Suprapubic skin (tissue), 4 donors: ENCODE measurements at places on chromosomes 4 and X.
A peak's percentile ranks its signal among the peaks of the same experiment; 100 is the strongest.

DNA sequence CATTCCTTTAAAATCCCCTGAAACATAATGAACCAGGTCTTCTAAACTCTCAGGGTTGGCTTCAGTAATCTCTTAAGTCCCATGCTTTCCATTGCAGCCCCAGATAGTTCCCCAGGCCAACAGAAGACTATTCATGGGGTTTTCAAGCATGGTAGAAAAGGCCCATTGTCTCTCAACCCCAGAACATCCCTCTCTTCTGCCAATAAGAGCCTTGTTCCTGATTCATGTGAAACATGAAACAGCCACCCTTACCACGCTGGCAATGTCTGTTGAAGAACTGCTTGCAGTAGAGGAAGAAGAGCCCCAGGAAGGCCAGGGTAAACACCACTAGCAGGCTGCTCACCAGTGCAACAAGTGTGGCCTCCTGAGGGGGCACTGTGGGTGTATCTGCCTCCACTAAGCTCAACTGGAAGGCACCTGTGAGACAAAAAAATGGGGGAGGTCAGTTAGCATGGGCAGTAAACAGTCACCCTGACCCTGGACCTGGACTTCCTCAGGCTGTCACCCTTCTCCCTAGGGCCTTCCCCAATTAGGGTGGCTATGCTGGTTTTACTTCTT, 36.4 kb downstream of the EDA2R start:
- DNase-seq = no peak

DNA sequence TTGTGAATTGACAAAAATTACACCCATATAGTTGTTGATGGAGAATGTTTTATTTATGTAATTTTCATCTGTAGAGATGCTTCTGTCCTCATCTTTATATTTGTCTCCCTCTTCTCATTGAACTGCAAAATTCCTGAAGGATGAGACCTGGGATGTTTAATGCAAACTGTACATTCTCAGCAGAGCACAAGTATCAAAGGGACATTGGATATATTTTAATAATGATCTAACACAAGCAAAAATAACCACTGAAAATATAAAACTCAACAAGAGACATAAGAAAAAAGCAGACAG, 28.6 kb downstream of the UGDH start:
- DNase-seq = no peak

- no peak for DNase-seq
These were observed 235.9 kb downstream of the SHOX start for GRCh38 chrX:866441-866990.

DNA sequence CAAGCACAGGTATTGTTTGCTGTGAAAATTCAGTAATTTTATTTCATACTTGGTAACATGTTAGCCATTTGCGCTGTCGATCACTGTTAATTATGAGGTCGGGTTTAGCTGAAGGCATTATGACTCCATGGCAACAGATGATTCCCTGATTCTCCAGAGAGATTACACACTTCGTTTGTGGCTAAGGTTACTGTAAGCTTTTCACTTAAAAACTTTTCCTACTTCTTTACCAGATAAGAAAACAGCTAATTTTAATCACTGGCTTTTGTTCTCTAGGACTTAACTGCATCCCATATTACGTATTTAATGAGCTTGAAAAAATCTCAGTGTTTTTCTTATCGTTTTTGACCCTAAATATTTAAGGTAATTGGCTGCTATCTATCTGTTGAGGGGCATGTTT, 2.1 kb downstream of the GSTCD start:
- no peak for DNase-seq

DNA sequence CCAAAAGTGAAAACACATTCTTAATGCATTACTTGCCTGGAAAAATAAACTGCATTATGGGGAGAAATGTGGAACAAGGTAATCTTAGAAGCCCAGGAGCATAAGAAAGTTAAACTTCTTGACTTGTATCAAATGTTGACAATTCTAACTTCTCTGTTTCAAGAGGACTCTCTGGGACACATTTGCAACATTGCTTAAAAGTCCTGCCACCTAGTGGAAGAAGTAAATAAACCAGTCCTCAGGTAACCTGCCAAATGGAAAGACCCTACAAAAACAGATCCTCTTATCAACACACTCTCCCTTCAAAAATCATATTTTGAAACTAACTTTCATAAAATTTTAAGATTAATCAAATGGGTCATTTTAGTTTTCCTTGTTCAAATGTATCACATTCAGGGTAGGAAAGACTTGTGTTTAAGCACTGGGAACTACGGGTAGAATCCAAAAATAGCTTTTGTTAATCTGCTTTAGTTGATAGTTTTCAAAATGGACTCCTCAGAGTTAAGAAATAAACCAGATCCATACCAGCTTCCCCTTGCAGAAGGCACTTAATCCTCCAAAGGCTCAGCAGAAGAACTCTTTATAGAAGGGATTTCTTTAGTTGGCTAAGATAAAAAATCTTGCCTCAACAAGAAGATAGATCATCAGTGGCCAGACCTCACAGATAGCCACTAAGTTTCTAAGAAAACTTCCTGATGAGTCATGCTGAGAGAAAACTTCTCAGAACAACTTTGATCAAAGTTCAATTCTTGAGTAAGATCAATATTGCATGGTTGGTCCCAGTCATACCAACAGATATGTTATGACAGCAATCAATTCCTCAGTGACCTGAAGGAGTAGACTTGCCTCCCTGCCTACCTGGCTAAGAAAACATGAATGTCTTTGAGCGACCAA, 141.7 kb downstream of the HHIP start:
- no peak for DNase-seq

DNA sequence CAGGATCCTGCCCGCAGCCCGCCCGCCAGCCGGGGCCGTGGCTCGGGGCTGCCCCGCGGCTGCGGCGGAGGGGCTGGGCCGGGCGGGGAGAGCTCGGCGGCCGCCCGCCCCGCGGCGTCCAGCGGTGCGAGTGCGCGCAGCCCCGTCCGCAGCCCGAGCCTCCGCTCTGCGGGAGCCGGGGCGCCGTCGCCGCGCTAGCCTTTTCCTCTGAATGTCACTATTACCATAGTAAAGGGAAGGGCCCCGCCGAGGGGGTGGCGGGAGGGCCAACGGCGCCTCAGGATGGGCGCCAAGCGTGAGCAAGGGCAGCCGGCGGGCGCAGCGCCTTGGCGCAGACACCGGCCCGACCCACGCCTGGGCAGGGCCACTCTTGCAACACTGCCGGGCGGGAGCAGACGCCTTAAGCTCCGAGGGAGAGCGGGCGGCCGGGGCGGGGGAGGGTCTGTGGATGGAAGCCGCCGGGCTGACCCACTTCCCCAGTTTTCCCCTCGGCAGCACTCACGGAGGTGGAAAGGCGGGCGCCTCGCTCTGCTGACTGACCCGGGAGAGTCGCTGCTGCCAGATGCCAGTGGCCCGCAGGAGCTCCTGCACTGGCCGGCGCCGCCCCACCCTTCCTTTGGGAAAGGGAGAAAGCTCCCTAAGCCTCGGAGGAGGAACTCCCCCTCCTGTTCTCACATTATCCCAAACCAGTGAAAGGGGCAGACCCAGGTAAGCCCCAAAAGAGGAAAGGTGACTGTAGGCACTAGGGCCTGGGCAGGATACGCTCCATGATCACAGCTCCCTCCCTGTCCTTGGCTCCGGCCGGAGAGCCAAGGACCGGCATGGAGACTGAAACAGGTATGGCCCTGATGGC, 329.4 kb downstream of the HNRNPD start:
- peak; percentile 79 for DNase-seq
